ENCODE measurements at places on chromosomes 1 and 21.

DNA sequence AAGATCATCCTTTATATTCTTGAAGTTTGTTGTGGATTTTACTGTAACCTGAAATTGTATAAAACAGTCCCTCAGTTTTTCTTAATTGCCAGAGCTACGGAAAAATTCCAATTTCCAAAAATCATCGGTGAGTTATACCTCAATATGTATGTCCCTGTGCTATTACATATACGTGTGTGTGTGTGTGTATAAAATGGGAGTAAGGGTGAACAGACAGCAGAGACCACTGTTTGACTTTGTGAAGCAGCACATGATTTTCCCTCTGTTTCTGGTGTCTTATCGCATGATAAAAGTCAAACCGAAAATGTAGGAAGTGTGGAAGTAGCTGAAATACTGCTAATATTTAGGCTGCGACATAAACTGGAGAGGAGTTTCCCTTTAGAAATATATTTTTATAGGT, 1.2 kb downstream of the OR2T1 start:
- DNase-seq, result no peak

DNA sequence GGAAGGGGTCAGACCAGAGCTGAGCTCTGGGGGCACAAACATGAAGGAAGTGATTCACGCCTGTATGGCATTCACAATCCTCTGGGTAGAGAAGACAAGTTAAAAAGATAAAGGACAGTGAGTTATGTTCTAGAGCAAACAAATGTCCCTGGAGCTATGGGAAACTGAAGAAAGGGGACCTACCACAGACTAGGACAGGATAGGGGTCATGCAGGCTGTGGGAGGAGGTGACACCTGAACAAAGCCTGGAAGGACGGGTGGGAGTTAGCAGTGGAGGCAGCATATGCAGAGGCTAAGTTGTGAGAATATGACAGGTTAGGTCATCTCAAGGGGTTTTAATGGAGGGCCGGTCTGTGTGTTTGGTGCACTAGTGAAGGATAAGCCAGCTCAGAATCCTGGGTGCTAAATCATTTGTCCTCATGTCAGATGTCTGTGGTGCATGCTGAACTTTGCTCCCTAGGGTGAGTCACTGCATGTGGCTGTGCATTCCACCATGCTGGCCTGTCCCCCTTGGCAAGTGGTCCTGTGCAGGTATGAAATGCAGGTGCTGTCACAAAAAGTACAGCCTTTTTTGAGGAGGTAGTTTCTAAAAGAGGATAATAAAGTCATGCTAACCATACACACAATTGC, 28.5 kb downstream of the TNN start:
- DNase-seq, result no peak

GRCh38 chr21:34935898-34936297, 113.2 kb downstream of the RUNX1 start:
- no peak for DNase-seq

DNA sequence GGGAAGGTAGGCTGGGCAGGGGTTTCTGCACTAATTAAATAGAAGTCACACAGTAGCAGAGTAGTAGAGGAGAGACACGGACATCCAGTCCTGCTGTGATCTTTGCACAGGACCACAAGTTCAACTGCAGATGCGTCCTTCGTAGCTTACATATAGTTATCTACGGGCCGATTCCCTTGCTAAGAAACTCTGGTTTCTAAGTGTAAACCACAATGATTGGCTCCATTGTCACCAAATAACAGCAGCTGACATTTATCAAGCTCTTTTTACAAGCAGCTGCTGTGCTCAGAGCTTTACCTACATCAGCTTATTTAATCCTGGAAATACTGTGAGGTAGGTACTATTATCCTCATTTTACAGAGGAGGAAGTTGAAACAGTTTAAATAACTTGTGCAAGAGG, 3.1 kb downstream of the SLC45A3 start:
- DNase-seq, result no peak

- no peak for DNase-seq
Measured at GRCh38 chr1:168514455-168514854, 29.3 kb downstream of the XCL2 start.

GRCh38 chr21:29538115-29538514, 239.4 kb downstream of the BACH1 start:
- no peak for DNase-seq

GRCh38 chr1:51941528-51941927, 49.0 kb downstream of the RAB3B start:
- DNase-seq, result no peak

- no peak for DNase-seq
Measured at GRCh38 chr1:20530901-20531300, 21.5 kb upstream of the FAM43B start.

DNA sequence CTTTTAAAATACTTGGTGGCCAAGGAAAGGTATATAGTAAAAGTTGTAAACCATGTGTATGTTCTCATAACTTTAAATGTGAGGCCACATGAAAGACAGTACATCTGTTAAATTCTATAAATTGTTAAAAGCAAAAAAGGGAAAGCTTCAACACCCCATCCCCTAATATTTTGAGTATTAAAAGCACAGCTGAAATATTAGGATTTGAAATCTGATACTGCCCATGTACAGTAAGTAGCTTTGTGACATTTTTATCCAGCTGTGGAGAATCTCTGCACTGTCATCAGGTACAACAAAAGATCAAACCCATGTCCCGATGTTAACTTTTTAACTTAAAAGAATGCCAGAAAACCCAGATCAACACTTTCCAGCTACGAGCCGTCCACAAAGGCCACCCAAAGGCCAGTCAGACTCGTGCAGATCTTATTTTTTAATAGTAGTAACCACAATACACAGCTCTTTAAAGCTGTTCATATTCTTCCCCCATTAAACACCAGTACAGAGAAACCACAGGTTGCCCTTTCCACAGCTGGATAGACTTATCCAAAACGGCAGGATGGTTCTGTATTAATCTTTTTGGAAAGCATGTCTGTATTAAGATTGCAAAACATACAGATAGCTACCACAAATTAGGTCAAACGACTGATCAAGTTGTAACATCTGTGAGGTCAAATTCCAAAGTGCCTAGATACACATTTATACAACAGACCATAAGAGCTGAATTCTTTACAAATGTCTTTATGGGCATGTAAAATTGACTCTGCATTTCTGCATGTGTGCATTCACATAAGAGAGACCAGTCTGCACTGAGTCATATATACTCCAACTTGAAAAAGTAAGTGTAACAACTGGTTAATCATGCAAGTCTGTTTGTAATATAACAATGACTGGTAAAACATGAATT, 5.2 kb downstream of the IRF2BP2 start:
- no peak for DNase-seq

- peak; percentile 75 for DNase-seq
Measured at GRCh38 chr1:201023517-201023902, at the start of gene KIF21B. TSS of gene KIF21B (minus strand) at chr1:201023714. CDS start at chr1:201023383, 331 bp downstream.

DNA sequence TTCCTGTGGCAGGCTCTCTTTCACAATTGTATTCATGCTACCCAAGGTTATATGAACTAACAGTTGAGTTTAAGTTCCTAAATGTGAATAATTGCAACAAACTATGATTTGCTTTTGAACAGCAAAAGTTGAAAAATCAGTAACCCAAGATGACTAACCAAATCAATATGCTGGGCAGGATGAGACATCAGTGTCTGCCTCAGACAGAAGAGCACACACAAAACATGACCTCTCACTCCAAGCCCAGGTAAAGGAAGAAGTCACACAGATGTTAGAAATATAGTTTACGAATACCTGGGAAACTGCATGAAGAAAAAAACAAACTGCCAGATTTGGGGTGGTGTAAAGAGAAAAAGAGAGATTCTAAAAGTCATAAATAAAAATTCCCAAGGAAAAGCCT, 3.5 kb downstream of the OR2L13 start:
- no peak for DNase-seq

DNA sequence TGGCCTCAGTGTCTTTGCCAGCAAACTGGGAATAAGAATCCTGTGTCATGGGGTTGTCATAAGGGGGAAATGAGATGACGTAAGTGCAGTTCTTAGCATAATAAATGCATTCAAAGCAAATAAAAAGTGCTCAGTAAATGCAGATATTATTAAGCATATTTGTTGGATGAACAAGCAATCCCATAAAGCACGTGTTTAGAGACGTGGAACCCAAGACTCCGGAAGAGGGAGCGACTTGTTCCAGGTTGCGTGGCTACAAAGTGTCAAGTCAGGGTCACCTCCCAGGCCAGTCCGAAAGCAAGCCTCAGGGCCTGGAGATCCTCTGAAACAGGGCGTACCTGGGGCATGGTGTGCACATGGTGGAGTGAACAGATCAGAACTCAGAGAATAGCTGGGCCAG, 58.0 kb upstream of the LAPTM5 start:
- DNase-seq, result no peak

GRCh38 chr1:67058761-67059160, 4.8 kb upstream of the SLC35D1 start:
- DNase-seq, result no peak

- DNase-seq, result no peak
Measured at GRCh38 chr1:101967871-101968270, 28.9 kb downstream of the OLFM3 start.

DNA sequence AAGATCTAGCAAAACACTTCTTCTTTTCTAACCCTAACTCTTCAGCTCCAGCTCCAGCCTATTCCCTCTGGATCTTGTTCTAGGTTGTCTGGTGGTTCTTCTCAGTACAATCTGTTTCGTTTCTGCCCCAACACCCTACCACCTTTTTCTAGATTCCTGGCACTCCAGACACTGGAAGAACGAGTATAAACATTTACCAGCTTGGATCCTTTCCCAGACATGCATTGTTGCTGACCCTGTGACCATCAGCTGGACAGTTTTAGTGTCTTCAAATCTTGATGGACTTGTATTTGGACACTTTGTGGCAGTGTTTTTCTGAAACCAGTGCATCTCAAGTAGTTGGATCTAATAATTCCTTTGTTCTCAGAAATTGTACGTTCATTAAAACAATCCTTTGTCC, 30.6 kb upstream of the CACNA1E start:
- DNase-seq, result no peak

- no peak for DNase-seq
Measured at GRCh38 chr1:40955266-40955665, 24.2 kb upstream of the CTPS1 start.

DNA sequence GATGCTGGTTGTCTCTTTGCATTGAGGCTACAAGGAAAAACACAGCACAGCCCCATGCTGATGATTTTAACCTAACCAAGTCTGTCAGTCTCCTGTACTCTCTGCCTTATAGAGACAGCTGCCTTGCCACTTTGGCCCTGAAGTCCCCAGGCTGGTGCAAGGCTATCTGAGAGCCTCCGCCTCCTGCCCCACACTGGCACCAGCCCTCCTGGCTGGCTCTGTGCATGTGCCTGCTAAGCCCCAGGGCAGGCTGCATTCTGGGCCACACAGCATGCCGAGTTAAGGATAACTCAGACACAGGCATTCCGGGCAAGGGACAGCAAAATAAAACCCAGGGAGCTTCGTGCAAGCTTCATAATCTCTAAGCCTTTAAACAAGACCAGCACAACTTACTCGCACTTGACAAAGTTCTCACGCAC, 910 bp downstream of the RUNX1 start:
- DNase-seq, result no peak

- DNase-seq, result peak; percentile 85
Measured at GRCh38 chr1:206583707-206584648, 28.3 kb downstream of the EIF2D start.

DNA sequence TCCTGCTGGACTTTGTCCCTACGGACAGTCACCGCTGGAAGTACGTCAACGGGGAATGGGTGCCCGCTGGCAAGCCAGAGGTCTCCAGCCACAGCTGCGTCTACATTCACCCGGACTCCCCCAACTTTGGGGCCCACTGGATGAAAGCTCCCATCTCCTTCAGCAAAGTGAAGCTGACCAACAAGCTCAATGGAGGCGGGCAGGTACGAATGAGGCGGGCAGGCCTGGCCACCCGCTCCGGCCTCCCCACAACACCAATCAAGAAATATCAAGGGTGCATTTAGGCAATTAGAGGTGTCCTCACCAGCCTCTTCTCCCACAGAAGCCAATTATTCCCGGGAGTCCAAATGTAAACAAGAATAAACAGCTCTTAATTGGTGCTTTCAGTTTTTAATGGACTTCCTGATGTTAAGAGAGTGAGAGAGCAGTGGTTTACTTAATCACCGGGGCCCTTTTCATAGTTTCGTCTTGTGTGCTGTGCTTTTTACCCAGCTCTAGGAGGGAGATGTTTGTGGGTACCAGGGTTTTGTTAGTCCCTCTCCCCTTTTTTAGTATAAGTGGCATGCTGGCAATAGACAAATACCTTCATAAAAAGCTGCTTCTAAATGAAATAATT, 10.7 kb downstream of the TBX19 start:
- DNase-seq, result no peak

- DNase-seq, result no peak
Measured at GRCh38 chr1:193270996-193271395, 84.6 kb upstream of the B3GALT2 start.

DNA sequence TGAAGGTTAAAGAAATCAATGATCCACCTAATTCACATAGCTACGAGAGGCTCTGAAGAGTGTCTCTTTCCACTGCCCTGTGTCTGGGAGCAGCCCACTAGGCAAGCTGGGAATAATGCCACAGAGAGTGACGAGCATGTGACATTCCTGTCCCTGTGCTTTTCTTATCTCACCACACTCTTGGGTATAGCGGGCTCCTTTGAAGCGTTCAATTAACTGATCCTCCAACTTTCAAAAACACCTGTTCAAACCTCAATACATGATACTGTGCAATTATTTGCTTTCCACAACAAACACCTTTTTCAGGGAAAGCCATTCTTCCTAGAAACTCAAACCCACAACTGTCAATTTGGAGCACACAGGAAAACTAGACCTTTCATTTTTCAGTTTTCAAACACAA, 43.4 kb downstream of the PLPP3 start:
- no peak for DNase-seq

- no peak for DNase-seq
Measured at GRCh38 chr1:208065862-208066261, 154.9 kb upstream of the CD34 start.

GRCh38 chr1:62989497-62989896, 205.6 kb downstream of the ATG4C start:
- no peak for DNase-seq

DNA sequence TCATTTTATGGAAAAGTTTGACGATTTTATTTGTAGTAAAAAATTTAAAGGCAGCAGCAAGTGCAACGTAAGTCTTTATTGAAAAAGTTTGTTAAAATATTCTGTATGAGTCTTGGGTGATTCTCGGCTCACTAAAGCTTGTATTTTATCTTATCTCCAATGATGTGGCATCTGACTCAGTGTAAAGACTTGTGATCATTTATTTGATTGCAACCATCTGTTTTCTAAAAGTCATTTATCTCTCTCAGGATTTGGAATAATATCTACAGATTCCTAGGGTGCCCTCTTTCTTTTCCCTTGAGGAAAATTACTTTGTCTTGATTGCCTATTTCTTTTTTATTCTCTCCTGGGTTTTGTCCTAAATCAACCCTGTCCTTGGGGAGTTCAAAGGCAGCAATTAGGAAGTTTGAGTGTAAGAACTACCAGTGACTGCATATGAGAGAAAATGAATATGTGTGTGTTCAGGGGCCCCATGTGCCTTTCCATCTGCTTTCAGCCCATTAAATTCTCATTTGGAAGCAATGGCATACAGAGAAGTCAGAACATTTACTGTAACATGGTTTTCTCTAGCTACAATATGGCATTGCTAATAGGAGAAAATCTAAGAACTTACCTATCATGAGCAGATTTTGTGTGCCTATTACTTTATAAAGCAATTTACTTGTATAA, 575.0 kb upstream of the CHRM3 start:
- DNase-seq, result no peak

GRCh38 chr1:55574691-55575225, 359.6 kb upstream of the USP24 start:
- no peak for DNase-seq

Measured in stimulated activated CD8-positive, alpha-beta memory T cell treated with anti-CD3 and anti-CD28 coated beads, Interleukin-7, amount 100 ng/mL, for 1 hour (primary cell).